AG08395 (cell line): ENCODE measurements at places on chromosomes 6 and 20.
A peak's percentile ranks its signal among the peaks of the same experiment; 100 is the strongest.

DNA sequence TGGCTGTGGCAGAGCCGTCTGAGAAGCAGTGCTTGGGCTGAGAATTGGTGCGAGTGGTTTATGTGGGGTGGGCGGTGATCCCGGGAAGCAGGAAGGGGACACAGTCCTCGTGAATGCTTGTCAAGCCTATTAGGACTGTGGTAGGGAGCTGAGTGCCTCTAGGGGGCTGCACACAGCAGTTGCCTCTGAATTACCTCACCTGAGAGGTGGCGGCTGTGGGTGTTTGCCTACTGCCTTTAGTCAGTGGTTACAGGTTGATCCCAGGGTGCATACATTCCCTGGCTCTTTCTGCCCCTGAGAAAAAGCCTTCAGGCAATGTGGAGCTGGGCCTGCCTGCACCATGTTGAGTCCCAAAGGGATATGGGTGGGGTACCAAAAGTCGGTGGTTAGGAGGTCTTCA lies 5.2 kb downstream of the AP5S1 start:
- DNase-seq: no peak

DNA sequence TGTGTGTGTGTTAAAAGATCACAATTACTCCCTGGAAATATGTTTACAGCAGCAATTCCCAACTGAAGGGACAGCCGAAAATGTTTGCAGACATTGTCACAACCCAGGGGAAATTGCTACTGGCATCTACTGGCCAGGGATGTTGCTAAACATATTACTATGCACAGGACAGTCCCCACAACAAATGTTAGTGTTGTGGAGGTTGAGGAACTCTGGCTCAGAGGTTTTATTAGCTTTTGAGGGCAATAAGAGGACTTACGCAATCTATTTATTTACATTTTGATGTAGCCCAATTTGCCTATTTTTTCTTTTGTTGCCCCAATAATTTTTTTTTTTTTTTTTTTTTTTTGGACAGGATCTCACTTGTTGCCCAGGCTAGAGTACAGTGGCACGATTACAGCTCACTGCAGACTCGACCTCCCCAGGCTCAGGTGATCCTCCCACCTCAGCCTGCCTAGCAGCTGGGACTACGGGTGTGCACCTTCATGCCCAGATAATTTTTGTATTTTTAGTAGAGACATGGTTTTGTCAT lies 154.1 kb downstream of the RPS12 start:
- DNase-seq: no peak

DNA sequence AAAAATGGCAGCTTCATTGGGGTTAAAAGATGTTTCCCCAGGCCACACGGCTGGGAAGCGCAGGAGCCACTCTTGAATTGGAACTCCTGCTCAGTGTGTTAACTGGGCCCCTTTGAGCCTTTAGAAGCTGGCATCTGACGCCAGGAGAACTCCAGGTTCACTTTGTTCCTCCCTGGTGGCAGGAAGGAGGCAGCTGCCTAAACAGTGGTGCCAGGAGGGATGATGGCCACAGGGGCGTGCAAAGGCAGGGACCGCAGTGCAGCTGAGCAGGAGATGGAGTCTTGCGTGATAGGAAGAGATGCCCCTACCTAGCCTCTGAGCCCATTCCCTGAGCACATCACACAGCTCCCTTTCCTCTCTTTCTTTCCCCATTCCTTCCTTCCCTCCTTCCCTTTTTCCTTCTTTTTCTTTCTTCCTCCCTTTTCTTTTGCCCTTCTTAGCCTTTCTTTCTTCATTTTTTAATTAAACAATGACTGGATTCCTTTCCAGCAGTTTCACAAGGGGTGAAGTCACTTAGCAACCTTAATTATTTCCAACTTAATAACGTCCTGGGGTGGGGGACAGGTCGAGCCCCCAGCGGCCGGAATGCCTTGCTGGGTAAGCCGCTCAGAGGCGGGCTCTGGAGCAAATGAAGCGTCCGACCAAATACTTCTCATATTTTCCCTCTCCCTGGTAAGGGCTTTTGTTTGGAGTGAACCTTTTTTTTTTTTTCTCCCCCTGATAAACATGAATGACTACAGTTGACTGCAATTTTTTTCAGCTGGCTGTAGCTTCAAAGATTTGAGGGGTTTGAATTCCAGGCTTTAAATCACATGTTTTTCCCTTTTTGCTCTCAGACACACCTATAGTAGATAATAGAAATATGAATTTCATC lies 20.8 kb upstream of the BMP7 start:
- no peak for DNase-seq

DNA sequence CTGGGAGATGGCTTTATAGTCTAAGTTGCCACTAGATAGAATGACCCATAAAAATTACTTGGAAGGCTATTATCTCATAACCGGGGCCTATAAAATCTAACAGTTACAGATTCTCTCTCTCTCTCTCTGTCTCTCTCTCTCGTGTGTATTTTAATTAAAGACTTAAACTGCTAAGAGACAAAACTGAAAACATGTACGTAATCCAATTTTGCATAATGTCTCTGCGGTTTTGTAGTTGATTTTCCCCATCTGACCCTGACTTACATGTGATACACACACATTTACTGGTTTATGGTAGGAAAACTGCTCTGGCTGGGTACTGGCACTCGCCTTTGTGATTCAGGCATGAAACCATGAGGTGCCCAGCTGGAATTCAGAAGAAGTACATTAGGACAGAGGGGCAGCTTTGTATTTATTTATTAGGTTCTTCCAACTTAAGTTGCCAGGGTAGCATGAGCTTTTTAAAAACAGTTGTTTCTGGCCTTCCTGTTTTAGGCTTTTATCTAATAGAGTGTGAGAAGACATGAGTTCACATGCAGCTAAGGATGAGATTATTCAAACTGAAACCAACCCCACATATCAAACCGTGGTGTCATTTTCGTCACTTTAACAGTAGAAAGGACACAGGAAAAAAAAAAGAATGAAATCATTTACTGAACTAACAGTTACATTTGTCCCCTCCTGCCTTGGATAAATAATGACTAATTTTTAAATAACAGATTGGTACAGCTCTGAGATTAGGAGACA lies 182.5 kb downstream of the GMPR start:
- DNase-seq: peak; percentile 79

GRCh38 chr6:134544737-134545136 lies 226.8 kb upstream of the SGK1 start:
- no peak for DNase-seq

- no peak for DNase-seq
These were observed 27.1 kb downstream of the TOMM6 start for GRCh38 chr6:41814629-41815028.

DNA sequence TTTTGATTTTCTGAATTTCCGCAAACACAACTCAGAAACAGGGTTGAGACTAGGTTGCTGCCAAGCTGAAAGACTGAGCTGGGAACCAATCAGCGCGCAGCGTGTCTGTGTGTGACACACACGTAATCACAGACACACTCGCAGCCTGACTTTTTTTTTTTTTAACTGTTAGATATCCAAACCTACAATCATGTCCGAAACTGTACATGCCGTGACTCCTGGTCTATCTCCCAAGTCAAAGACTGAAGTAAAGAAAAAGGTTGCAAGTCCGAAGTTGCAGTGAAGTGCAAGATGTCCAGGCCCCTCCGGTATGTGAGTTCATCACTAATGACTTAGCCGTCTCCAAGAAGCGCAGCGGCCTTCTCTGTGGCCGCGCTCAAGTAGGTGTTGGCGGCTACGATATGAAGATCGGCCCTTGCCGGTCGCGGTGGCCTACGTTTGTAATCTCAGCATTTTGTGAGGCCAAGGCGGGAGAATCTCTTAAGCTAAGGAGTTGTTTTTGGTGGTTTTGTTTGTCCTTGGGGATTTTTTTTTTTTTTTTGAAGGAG lies 108.2 kb downstream of the HFE start:
- DNase-seq: peak; percentile 93

DNA sequence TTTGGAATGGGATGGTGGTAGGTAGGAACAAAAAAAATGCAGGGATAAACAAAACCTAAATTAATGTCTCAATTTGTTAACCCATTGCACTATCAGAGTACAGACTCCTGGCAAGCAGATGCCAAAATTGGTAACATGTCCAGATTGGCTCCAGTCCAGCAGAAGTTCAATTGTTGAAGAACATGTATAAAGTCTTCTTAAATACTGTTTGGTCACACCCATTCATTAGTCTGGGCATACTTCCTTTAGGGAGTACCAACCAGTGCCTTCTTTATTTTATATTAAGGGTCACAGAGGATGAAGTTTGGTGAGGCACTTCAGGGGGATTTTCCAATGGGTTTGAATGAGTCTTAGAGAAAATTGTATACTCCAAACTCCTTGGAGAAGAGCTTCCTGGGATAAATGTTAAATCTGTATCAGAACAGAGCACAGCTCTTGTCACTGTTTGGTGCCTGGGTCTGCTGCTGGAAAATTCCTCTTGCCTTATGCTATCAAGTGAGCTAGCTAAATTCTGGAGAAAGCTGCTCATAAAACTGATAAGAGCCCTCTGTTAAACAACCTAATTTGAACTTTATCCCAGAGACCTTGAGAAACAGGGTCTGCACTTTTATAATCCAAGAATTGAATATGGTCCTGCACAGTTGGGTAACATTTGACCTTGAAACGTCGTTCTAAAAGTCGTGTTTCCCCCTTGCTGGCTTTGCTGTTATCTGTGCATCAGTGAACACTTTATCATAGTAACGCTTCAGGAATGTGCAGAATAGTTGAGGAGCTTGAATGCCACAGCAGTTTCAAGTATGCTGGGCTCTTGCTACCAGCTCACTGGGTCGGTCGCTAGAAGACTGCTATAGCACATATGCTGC lies 334.1 kb upstream of the CITED2 start:
- DNase-seq: peak; percentile 83

- DNase-seq: no peak
These were observed 31.8 kb downstream of the CPXM1 start for GRCh38 chr20:2768632-2769015.

DNA sequence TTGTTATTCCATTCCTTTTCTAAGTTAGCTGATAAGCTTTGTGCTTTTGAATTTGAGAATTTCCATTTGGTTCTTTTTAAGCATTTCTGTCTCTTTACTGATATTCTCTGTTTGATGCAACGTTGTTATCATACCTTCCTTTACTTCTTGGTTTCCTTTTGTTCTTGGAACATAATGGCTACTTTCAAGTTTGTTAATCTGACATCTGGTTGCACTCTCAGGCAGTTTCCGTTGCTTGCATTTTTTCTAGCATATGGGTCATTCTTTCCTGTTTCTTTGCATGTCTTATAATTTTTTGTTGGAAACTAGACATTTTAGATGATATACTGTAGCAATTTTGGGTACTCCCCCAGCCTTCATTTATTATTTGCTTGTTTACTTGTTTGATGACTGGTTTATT lies 12.5 kb downstream of the CDC5L start:
- no peak for DNase-seq

DNA sequence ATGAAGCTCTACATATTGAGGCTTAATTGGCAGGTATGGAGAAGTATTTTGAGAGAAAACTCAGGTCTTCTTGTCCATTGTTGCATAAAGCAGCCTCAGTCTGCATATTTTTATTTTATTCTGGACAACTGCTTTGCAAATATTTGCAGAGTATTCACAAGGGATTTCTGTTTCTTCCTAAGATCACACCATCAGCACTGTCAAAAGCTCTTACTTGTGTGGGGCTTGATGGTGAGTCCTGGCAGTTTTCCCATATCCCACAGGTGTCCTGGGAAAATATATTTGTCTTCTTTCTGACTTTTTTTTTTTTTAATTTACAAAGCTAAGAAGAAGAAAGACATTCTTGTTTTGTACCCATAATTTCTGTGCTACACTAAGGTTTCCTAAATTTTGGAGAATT lies 16.9 kb upstream of the MLIP start:
- no peak for DNase-seq

DNA sequence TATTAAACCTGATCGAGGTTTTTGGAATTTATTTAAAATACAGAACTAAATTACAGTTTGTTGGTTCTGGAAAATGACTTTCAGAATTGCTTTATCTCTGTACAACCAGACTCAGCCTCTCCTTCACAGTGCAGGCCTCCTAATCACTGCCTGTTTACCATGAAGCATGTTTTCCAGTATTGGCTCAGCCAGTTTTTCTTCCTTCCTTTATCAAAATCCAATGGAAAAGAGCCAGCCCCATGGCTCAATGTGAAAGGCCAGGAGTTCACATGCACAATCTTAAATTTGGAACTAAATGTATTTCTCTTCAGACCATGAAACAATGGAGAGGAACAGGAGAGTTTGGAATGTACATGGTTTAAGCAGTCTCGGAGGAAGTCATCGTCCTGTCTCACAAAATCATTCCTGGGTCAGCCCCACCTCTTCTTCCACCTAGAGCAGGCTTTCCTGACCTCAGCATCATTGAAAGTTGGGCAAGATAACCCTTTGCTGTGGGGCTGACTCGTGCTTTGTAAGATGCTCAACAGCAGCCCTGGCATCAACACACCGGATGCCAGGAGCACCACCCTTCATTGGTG lies 680.9 kb upstream of the AGPAT4 start:
- no peak for DNase-seq

DNA sequence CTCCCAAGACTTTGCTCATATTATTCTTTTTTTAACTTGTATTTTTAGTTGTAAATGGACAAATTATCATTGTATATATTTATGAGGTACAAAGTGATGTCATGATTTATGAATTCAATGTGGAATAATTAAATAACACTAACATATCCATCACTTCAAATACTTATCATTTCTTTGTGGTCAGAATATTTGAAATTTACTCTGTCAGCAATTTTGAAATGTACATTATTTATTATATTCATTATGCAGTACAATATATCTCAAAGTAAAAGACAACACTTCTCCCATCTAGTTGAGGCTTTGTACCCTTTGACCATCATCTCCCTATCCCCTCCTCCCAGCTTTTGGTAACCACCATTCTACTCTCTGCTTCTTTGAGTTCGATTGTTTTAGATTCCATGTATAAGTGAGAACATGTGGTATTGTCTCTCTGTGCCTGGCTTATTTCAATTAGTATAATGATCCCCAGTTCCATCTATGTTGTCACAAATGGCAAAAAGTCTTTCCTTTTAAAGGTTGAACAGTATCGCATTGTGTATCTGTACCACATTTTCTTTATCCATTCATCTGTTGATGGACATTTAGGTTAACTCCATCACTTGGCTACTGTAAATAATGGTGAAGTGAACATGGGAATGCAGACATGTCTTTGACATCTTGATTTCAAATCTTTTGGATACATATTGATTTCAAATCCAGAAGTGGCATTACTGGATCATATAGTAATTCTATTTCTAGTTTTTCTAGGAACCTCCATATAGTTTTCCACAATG lies 197.2 kb downstream of the KIF6 start:
- DNase-seq: no peak

- no peak for DNase-seq
These were observed 5.4 kb upstream of the CPXM1 start for GRCh38 chr20:2805689-2806350.

DNA sequence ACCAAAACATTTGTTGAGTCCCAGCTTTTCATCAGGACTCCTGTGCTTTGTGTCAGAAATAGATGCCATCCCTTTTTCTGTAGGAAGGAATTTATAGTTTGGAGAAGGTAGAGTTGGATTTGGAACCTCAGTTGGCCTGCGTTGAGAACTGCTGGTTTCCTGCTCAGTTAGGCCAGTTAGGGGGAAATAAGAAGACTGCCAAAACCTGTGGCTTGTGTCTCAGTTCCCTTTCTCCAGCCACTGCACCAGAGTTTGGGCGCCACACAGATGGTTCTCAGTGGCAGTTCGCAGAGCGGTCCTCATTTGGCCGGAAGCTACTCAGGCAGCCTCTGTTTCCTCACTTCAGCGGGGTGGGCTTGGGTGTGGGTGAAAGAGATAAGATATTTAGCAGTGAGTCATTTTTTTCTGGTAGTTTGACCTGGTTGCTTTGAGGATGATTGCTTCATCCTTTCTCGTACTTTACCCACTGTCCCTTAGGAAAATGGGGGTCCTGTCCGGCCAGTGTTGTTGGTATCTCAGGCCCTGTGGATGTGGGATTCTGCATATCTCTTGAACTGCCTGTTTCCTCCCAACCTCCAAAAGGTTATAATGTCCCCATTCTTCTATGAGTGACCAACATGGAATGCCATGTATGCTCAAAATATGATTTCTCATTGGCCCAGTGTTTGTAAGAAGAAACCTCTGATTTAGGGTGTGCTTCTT lies 53.7 kb downstream of the JARID2 start:
- peak; percentile 41 for DNase-seq
